ENCODE measurements at places on chromosomes 2 and 18.

DNA sequence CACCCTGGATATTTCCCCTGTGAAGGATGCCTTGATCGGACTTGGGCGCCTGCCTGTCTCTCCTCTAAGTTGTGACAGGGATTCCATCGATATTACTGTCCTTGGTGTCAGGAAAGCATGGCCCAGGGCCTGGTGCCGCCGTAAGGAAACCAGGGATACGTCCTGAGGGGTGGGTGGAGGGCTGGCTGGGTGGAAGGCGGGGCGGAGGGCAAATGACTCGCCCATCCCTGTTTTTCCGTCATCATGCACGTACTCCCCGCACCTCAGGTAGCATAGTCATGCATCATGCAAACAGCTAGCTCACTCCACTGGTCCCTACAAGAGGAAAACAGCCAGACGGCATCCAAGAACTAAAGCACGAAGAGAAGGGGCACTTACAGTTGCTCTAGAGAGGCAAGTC, 57.1 kb downstream of the PXDN start:
- no peak for DNase-seq

GRCh38 chr2:223469270-223470046, 132.7 kb downstream of the SCG2 start:
- DNase-seq = no peak

DNA sequence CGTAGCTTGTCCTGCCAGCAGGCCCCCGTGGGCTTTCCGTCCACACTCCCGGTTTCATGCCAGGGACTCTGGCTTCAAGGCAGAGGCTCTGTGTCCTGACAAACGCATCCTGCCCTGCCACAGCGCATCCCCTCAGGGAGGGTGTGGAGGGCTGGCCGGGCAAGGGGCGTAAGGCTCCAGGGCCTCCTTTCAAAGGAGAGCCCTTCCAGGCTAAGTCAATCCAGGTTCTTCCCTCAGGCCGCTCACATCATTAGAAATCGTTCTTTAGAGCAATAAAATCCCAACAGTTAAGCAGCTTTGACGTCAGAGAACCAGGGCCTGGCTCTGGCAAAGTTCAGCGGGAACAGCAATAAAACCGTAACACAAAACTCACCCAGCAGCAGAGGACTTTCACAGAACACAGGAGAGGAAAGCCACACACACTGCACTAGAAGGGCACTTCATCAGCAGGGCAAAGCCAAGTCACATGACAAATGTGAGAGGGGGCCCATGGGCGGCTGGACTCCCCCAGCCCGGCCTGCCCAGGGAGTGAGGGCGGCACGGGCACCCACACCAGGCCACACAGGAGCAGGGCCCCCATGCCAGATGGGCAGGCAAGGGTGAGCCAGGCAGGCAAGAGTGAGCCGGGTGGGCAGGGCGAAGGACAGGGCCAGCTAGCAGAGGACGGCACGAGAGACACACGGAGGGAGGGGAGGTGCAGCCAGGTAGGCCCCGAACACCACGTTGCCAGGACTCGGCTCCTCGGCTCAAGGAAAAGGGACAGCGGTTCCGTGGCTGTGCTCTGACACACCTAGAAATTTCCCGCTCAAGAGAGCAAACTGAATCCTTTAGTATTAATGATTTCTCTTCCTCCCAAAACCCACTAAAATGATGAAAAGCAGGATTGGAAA, 52.0 kb downstream of the HDAC4 start:
- DNase-seq = no peak

DNA sequence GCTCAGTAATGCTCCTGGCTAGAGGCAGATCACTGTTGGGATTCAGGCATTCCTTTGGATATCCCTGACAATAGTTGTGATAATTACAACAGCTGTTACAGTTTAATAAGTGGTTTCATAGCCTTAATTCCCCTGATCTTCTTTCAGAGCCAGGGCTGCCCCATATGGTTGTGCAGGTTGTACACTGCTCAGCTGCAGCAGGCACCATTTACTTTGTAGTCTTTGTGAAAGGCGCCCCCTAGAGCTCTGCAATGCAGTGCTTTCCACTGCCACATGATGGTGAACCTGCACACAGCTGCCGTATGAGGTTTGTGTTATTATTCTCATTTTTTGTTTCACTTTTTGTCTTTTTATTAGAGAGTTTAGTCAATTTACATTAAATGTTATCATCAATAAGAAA, 239.1 kb downstream of the KCNS3 start:
- no peak for DNase-seq

- no peak for DNase-seq
Measured at GRCh38 chr2:75340560-75340959, 141.2 kb upstream of the TACR1 start.

GRCh38 chr2:20398956-20399567, 47.8 kb upstream of the RHOB start:
- no peak for DNase-seq

DNA sequence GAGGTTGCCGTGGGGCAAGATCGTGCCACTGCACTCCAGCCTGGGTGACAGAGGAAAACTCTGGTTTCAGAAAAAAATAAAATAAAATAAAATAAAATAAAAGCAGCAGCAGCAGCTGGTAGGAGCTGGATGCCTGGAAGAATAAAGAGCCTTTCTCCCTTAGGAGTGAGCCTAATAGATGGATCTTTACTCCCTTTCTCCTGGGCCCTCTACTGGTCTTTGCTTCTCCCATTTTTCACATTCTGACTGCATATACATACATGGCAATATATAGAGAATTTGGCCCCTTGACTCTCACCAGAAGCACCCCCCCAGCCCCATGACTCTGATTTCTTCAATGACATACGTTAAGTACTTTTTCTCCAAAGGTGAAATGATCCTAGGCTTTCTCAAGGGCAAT, 9.8 kb upstream of the MALT1 start:
- no peak for DNase-seq
